ENCODE measurements at places on chromosomes 12 and 14.

- no peak for DNase-seq
These were observed 678 bp downstream of the TRMT61A start for GRCh38 chr14:103529383-103530365.

DNA sequence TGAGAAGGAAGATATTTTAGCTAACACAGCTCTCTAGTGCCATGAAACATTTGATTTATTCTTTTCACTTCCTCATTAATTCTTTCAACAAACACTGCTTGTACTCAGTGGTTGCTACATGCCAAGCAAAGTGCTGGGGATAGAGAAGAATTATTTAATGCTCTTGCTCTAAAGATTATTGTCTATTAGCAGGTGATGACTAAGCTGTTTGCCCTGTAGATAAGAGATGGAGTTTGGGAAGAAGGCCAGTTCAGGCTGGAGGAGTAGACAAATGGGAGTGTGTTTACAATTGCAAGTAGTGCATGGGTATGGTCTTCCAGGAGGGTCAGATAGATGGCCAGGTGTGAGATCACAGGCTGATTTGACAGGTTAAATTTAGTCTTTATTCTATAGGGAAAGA is 99.8 kb upstream of the SEL1L start:
- DNase-seq: no peak

DNA sequence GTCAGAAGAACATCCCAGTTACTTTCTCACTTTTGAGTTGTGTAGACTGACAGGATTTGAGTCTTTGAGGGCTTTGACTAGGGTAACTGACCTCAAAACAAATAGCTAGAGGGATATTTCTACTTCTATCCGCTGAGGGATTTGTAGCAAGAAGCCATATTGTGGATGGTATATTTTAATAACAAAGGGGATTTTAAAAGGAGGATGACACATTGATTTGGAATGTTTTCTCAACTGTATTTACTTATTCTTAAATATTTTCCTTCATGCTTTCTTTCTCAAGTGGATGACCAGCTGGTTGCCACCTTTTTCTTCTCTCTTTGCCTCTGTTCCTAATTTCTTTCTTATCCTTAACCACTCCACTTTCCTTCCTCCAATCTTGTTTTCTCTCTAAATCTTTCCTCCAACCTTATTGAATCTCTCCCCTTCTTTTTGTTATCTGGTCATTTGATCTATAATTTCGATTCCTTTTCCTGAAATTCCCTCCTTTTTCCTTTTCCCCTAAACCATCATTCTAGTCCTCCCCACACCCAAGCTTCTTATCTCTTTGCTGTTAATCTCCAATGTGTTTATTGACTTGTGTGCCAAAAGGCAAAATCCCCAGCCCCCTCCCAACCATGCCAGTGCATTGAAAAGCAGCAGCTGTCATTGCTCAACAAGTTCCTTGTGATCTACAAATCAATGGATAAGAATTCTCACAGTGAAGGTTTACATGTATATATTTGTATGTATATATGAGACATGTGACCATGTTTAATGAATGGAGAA is 411.6 kb downstream of the RAD51B start:
- no peak for DNase-seq

GRCh38 chr14:103121846-103122584 is 1.2 kb upstream of the TNFAIP2 start:
- DNase-seq: no peak

DNA sequence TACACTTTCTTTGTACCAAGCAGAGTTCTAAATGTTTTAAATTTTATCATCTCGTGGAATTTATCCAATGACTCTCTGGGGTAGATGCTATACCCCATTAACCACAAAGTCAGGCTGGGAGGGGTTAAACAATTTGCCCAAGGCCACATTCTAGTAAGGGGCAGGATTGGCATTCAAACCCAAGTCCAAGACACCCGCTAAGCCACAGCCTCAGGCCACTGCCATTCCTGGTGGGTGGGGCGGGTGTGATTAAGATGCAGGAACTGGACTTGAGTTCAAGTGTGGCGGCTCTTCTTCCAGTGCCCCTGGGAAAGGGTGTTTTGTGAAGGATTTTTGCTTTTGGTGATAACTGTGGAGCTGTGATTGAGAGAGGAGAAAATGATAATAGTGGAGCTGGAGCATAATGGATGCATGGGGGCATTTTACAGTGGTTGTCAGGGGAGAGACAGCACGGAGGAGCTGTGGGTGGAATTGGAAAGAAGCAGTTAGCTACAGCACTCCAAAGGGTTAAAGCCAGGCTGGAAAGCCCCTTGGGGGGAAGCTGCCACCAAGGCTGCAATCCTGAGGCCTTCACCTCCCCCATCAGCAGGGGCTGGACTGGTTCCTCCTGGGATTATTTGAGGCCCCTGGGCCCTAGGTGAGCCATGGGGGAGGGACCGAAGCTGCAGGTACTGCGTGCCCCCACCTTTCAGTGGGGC is 1.0 kb upstream of the VRTN start:
- no peak for DNase-seq

DNA sequence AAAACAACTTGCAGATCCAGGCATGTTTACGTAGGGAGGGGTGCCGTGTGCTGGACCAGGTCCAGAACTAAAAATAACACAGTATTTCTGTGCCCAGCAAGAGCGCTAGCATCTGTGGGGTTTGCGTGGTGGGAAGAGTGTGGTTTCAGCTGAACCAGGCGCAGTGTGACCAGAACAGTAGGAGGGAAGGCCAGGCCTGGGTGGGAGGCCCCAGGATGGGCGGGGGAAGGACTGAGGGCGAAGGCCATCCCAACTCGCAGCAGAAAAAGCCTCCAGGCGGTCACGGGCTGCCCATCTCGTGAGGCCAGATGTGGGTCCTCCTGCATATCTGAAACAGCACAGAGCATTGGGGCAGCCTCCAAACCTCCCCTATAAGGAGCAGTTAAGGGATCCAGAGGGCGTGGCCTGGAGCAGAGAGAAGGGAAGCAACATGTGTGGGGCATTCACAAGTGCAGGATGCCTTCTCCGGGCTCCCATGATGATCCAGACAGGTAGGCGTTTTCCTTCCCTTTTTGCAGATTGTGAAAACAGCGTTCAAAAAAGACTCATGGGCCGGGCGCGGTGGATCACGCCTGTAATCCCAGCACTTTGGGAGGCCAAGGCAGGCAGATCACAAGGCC is 17.8 kb upstream of the CD9 start:
- no peak for DNase-seq

DNA sequence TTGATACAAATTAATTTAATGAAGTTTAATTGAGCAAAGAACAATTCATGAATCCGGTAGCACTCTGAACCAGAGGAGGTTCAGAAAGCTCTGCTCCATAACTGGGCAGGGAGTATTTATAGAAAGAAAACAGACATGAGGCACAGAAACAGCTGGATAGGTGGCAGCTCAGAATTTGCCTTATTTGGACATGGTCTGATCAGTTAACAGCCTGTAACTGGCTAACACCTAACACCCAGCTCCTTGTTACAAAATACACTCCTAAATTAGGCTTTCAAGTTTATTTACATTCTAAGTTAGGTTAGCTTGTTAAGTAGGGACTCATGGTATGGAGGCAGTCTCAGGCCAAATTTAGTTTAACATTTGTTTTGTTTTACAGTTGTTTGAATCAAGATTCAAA is 67.8 kb upstream of the TMCC3 start:
- DNase-seq: no peak

DNA sequence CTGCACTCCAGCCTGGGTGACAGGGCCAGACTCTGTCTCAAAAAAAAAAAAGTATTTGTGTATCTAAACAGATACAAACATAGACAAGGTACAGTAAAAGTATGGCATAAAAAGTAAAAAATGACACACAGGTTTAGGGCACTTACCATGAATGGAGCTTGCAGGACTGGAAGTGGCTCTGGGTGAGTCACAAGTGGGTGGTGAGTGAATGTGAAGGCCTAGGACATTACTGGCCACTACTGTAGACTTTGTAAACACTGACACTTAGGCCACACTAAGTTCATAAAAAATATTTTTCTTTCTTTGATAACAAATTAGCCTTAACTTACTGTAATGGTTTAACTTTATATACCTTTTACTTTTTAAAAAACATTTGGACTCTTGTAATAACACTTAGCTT is 38.0 kb upstream of the EIF5 start:
- no peak for DNase-seq

GRCh38 chr14:99515301-99516155 is 34.3 kb downstream of the CCNK start:
- no peak for DNase-seq

- peak; percentile 47 for DNase-seq
These were observed 39.1 kb upstream of the INF2 start for GRCh38 chr14:104650057-104650980.

- no peak for DNase-seq
These were observed 7.6 kb downstream of the RXYLT1 start for GRCh38 chr12:63787306-63787705.

DNA sequence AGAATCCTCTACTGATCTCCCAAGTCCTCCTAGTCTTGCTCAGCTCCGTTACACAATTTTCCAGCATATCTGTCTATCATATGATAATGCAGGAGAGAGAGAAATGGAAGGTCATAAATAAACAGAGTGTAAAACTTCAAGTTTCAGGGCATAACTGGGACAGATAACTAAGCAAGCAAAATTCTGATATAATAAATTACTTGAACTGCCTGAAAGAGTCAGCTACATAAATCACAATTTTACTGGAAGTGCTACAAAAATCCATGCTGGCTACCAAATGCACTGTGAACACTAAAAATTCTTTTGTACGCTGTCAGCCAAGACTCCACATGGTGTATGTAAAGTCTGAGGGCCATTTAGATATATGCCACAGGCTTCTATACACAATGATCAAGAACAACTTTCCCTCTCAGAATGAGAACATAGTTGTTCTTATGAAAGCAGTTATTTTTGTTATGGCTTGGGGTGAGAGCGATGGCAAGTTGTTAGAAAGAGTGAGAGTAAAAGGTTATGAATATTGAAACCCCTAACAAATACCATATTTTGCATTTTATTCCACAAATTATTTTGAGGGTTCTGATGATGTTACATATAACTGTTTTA is 41.1 kb downstream of the GRIP1 start:
- no peak for DNase-seq

GRCh38 chr12:29201296-29201695 is 52.2 kb downstream of the FAR2 start:
- no peak for DNase-seq

- DNase-seq: no peak
These were observed 343.0 kb downstream of the BMP4 start for GRCh38 chr14:53613404-53614253.

DNA sequence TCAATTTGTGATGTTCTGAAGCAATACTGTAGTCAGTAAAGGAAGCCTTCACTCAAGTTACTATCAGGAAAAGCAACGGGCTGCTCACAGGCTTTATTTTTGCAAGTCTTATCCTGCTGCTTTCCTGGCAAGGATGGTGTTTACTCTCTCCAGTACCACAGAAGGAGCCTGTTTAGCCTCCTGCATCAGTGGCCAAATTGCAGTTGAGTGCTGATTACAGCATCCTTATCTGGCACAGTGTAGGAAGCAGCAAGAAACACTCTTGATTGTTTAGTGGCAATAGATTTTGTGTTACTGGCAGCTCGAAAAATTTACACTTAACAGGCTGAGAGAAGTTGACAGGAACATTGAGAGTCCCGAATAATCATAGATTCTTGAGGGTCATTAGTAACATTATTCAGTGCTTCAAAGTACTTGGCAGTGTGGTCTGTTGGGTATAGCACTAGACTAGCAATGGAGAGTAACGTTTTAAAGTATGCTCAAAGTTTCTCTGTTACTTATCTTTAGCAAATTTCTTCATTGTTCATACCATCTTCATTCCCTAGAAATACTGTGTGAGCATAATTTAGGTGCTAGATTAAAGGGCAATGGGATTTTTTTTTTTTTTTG is 11.7 kb downstream of the TULP3 start:
- DNase-seq: no peak

GRCh38 chr12:109544955-109545531 is 28.3 kb downstream of the MMAB start:
- no peak for DNase-seq

GRCh38 chr12:21599143-21599999 is 5.3 kb downstream of the GYS2 start:
- no peak for DNase-seq

DNA sequence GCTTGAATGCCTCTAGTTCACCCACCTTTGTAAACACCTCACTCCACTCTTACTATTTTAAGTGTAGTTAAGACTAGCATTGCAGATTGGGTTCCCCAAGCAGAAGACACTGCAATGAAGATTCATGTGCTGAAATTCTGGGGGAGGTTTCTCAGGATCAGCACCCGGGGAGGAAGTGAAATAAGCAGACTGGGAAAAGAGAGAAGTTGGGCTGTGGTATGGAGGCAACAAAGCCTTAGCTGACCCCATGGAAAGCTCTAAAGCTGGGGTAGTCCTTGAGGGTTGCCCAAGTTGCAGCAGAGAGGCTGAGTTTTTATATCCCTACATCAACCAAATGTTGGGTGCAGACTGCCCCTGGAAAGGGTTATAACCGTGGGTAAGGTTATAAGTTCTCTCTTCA is 23.9 kb upstream of the IGF1 start:
- DNase-seq: no peak

DNA sequence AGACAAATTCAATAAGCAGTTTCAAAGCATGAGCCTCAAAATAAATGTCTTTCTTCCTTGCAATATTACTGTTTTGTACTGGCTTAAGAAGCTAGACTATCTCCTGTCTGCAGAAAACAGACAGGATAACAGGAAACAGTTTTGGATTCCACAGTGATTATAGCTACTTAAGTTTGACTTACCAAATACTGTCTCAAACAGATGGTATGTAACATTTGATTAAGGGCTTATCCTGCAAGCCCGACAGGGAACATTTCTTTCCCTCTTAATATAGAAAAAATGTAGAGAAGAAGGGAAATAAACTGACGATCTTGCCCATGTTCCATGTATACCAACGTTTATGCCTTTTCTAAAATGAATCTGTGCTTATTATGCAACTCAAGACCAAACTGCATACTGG is 179.9 kb upstream of the EEA1 start:
- DNase-seq: no peak

DNA sequence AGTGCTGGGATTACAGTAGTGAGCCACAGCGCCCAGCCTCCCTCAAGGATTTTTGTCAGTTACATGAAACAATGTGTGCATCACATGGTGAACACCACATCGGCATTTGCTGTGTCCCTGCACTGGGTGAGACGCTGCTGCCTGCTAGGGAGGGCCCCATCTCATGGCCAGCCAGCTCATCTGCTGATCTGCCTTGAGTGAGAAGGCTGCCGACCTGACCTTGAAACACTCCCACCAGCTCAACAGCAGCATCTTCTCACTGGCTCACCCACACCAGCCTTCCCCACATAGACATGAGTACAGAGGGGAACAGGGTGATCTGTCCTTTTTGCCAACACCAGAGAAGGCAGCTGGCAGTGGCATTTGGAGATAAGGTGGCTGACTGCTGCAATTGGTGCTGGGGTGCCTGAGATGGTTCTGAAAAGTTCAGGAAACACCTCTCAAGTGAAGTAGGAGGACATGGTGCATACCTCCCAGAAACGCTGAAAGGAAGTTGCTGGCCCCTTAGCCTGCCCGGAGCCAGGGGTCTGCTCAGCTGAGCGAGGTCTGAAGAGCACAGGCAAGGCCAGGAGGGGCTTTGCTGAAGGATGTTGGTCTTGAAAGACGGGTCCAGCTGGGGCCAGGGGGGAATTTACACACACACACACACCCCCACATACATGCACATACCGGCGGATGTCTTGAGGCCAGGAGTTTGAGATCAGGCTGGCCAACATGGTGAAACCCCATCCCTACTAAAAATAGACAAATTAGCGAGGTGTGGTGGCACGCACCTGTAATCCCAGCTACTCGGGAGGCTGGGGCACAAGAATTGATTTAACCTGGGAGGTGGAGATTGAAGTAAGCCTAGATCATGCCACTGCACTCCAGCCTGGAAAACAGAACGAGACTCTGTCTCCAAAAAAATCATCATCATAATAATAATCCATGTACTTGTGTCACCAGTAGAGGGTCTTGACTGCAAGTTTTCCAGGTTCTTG is 14.3 kb upstream of the PPP1R13B start:
- DNase-seq: no peak

Measured in activated CD4-positive, alpha-beta T cell treated with anti-CD3 and anti-CD28 coated beads for 1 hour (primary cell).